ENCODE measurements at places on chromosomes 3 and 15. TPM values are rescaled to one million over a fixed set of nuclear protein-coding genes. Genes with fewer than 3 reads are reported as not detected.

CFAP44 gene
- polyA plus RNA-seq: 1.8 TPM

TMC3 gene
- not detected for polyA plus RNA-seq

EPHA3 gene
- polyA plus RNA-seq: 0.13 TPM

LRTM1 gene
- not detected for polyA plus RNA-seq

STAB1 gene
- not detected for polyA plus RNA-seq

ACTRT3 gene
- 2.9 TPM for polyA plus RNA-seq

IFRD2 gene
- 50.3 TPM for polyA plus RNA-seq

MORC1 gene
- not detected for polyA plus RNA-seq

C2CD4B gene
- polyA plus RNA-seq: not detected

GOLGA8J gene
- not detected for polyA plus RNA-seq

AHSG gene
- 0.59 TPM for polyA plus RNA-seq

FBXL2 gene
- polyA plus RNA-seq: 31.3 TPM

CMTM7 gene
- polyA plus RNA-seq: 51.8 TPM

SLC41A3 gene
- polyA plus RNA-seq: 39.5 TPM

FAM107A gene
- polyA plus RNA-seq: not detected

CCR3 gene
- 0.16 TPM for polyA plus RNA-seq

ZNF774 gene
- polyA plus RNA-seq: 2.3 TPM

SCAANT1 gene
- polyA plus RNA-seq: not detected

DISP2 gene
- 0.68 TPM for polyA plus RNA-seq

RPLP1 gene
- polyA plus RNA-seq: 1,540 TPM

ADGRG7 gene
- polyA plus RNA-seq: 0.06 TPM

OR5K2 gene
- polyA plus RNA-seq: not detected

TMEM207 gene
- polyA plus RNA-seq: not detected

PPP1R14D gene
- not detected for polyA plus RNA-seq

MKRN3 gene
- not detected for polyA plus RNA-seq

GOLGA6C gene
- polyA plus RNA-seq: not detected

GABRB3 gene
- 0.81 TPM for polyA plus RNA-seq

AMIGO3 gene
- polyA plus RNA-seq: 0.02 TPM

C3orf20 gene
- polyA plus RNA-seq: 0.02 TPM

FILIP1L gene
- polyA plus RNA-seq: 27.4 TPM

ITIH3 gene
- not detected for polyA plus RNA-seq

ITGA11 gene
- polyA plus RNA-seq: not detected

WNT5A gene
- polyA plus RNA-seq: 9.4 TPM
